Psoas muscle (tissue), 8 donors: ENCODE measurements at places on chromosomes 5 and 9. TPM values are rescaled to one million over a fixed set of nuclear protein-coding genes. Genes with fewer than 3 reads are reported as not detected.

Gene CMYA5
- 1,472 TPM for total RNA-seq

Gene FIBCD1
- not detected for total RNA-seq

Gene GRHPR
- 111 TPM for total RNA-seq

Gene PCYOX1L
- 0.69 TPM for total RNA-seq

GRCh38 chr5:52869391-52869790 is 81.7 kb downstream of the ITGA1 start:
- no peak for DNase-seq

GRCh38 chr5:127911619-127912018 is 171.9 kb upstream of the SLC12A2 start:
- DNase-seq, result no peak

GRCh38 chr9:132539096-132539495 is 43.3 kb upstream of the BARHL1 start:
- DNase-seq, result no peak

- peak; percentile 45 for DNase-seq
Observed at GRCh38 chr9:131011274-131012022, 2.5 kb downstream of the LAMC3 start.

- DNase-seq, result no peak
Observed at GRCh38 chr5:158903006-158903405, 196.7 kb downstream of the EBF1 start.
